ENCODE measurements at places on chromosomes 2 and 18.

DNA sequence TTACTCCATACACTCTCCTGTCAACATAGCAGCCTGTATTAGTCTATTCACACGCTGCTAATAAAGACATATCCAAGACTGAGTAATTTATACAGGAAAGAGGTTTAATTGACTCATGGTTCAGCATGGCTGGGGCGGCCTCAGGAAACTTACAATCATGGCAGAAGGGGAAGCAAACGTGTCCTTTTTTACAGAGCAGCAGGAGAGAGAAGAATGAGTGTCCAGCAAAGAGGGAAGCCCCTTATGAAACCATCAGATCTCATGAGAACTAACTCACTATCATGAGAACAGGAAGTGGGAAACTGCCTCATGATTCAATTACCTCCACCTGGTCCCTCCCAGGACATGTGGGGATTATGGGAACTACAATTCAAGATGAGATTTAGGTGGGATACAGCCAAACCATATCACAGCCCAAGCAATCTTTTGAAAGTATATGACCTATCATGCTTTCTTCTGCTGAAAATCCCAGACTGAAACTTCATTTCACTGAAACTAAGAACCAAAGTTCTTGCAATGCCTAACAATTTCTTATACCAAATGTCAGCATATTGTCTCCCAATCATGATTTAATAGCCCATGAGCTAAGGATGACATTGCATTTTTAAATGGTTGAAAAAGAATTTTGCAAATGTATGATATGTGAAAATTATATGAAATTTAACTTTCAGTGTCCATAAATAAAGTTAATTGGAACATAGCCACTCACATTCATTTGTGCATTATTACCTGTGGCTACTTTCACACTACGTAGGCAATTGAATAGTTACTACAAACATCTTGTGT, 686.8 kb upstream of the ZEB2 start:
- DNase-seq, result no peak

DNA sequence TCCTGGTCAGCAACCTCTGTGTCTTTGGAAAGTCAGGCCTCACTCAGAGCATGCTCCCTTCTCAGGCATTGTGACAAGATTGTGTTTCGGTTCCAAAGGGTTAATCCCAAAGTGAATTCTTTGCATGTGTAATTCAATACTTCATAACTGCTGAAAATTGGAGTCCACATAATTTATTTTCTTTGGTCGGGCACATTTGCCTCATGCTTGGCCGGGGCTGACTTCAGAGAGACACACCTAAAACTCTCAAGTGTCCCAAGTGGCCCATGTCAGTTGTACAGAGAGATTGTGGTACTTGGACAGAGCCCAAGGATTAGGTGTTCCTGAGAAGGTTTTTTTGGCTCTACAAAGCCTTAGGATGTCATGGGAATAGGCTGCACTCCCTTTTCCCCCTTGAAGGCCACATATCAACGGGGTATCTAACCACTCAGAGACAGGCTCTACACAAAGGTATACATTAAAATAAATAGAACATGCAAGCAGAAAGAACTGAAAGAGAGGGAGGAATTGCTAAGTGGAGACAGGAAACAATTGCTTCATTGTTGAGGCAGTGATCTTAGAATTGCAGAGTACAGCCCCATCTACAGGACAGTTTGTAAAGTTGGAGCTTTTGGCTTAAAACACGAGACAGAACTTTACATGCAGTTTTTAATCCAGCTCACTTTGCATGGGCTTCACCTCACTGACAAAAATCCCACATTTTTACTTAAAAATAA, 1232.3 kb upstream of the ZEB2 start:
- DNase-seq, result no peak

- no peak for DNase-seq
Measured at GRCh38 chr2:163453920-163454319, 281.9 kb downstream of the FIGN start.

GRCh38 chr2:132845339-132845738, 175.3 kb upstream of the LYPD1 start:
- DNase-seq, result no peak

DNA sequence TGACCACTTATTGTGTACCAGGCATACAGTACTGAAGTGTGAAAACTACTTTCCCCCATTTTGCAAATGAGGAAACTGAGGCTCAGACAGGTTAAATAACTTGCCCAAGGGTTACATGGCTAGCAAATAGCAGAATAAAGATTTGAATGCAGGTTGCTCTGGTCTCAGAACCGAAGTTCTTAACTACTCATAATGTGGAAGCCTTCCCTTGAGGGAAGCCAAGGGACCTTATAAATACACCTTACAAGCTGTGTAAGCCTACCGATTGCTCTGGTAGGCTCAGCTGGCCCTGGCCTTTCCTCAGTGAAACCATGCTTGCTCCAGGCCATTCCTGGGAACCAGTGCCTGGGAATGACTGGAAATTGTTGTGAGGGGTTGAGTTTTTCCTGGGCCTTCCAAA, 114.6 kb upstream of the CDCA7 start:
- no peak for DNase-seq

DNA sequence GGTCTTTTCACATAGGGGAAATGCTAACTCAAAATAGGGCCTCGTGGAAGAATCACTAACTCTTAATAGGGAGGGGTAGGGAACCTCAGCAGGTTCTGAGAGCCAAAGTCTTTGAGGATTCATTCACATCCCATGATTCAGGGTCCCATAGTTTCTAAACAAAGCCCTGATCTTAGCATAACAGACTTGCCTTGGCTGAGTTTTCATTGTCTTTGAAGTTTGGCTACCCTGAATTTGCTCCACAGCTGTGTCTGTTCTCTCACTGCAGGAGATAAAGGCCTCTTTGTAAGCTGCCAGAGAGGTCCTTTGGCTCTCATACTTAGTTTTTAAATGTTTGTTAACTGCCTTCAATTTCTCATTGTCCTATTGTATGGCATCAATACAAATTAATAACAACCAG, 54.5 kb downstream of the ZDBF2 start:
- no peak for DNase-seq

DNA sequence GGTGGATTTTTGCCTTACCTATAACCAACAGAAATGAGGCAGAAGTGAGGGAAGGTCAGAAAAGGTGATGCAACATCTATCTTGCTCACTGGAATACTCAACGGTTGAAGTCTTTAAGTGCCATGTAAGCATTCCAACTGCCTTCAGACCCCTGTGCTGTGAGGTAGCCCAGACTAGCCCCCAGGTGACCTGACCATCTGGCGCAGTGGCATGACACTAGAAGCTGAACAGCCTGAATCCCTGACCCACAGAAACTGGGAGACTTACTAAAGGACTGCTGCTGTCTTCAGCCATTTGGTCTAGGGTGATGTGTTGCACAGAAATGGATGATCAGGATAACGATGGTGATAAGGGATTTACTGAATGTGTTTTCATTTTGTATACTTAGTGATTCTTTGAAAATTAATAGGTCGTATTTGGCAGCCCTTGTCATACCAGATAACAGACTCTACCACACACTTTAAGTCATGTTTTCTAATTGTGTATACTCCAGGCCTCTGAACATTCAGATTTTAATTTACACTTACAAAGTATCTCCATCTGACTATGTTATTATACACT, 161.5 kb downstream of the STK39 start:
- no peak for DNase-seq

- DNase-seq, result no peak
Measured at GRCh38 chr18:56559044-56559443, 79.3 kb downstream of the TXNL1 start.

DNA sequence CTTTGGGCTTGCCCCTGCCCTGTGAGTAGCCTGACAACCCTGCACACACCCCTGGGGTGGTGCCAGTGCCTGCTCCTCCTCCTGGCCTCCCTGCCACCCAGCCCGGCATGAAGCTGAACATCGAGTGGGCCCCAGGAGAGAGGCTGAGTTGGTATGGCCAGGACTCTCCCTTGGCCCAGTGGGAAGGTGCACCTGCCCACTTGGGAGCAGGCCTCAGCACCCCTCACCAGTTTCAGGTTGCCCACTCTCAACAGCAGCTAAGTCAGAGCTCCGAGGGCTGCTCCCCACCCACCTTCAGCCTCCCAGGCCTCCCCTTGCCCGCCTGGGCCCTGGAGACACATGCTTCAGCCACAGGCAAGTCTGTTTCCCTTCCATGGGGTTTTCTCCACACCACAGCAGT, 203.1 kb downstream of the KLHL29 start:
- DNase-seq, result no peak

DNA sequence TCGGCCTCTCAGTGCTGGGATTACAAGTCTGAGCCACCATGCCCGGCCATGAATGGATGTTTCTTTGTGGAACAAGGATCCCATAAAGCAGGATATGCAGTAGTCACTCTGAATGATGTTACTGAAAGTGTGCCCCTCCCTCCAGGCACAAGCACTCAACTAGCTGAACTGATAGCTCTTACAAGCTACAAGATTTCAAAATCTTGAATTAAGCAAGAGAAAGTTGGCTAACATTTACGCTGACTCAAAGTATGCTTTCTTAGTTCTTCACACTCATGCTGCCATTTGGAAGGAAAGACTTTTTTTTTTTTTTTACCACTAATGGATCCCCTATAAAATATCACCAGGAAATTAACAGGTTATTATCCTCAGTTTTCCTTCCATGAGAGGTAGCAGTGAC, 549.0 kb upstream of the PKDCC start:
- DNase-seq, result no peak

DNA sequence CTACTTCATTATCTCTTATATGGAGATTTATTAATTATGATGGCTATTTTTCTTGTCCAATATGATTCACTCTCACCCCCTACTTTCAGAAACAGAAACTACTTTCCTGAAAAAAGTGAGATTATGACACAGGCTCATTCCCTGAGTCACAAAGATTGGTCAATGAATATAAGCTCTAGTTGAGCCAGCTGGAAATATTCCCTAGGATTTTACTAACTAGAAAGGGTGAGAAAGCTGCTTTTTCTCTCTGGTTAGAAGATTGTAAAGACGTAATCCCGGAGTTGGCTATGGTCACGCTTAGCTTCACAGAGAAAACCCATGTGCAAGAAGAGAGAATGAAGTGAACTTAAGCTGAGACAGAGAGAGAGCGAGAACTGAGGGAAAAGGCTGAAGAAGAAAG, 223.7 kb upstream of the SMAD7 start:
- no peak for DNase-seq

DNA sequence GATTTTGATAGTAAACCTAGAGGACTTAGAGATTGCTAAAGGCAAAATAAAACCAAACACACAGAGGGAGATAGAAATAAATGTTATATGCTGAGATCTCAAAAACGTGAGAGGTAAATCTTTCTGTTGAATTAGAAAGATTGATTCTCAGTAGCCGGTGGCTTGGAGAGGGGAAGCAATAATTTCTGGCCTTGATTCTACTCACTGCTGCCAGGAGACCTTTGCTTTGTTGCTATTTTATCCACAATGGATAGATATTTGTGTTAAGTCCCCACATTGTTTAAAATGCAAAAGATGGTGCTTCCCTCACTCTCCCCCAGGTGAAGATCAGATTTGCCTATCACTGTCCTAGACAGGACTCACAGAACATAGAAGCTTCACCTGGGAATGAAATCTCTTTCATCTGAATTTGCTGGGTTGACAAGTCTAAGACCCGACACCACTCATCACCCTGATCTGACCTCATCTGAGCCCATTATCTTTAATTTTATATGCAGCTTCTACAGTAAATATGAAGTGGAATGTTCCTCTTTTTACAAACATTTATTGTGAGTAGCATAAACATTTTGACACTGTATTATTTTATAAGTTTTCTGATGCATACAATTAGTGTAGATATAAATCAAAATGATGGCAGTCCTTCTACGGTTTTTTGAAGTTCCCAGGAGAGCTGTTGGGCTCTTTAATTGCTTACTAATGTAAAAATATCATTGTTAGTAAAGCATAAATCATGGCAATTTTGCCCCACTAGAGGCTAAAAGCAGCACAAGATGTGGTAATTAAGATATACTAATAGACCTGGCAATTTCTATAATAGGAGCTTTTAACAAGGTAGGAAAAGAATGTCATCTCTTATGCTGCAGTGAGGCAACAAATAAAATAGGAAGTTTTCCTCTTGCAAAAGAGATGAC, 149.7 kb downstream of the DCC start:
- DNase-seq, result no peak

GRCh38 chr2:15271941-15272542, 289.1 kb downstream of the NBAS start:
- DNase-seq, result no peak

GRCh38 chr2:29871541-29871940, 49.8 kb downstream of the ALK start:
- DNase-seq, result no peak

- DNase-seq, result no peak
Measured at GRCh38 chr2:203824057-203824456, 43.5 kb upstream of the CTLA4 start.

DNA sequence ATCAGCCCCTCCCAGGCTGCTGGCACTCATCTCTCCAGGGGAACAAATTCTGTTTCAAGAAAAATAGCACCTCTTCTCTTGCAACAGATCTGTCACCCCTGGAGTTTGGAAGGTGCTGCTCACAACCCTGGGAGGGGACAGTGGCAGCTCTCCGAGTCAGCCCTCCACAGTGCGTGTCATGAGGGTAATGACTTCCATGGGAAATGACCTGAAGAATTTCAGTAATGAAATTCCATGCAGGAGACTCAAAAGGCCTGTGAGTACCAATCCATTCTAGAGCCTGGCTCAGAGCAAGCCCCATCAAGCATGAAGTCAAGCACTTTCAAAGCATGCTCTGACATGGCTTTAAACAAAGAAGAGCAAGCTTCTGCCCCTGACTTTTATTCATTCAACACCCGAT, 276.3 kb upstream of the PARD3B start:
- DNase-seq, result no peak

DNA sequence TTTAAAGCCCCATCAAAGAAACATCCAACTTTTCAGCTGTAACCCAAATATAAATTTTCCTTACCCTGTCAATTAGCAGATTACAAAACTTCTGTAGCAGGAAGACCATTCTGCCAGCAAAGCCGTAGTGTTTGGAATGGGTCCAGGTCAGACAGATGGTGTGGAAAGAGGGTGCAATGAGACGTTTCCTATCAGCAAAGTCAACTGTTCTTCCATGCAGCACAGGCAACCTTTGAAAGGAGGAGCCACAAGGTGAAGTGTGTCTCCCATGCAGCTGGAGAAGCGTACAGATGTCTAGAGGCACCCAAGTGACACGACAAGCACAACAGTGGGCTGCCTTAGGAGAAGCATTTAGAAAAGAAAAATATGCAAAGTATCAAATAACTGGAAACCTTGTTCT, 83.7 kb downstream of the SP3 start:
- DNase-seq, result no peak

GRCh38 chr2:236558993-236559978, 10.3 kb upstream of the ACKR3 start:
- DNase-seq, result no peak

- no peak for DNase-seq
Measured at GRCh38 chr2:216695401-216695821, at the start of gene IGFBP5. Gene IGFBP5, minus strand, starts transcription at chr2:216695549. Its CDS starts 774 bp downstream, at chr2:216694775.

- no peak for DNase-seq
Measured at GRCh38 chr2:112876971-112877361, 34.0 kb upstream of the IL37 start.

DNA sequence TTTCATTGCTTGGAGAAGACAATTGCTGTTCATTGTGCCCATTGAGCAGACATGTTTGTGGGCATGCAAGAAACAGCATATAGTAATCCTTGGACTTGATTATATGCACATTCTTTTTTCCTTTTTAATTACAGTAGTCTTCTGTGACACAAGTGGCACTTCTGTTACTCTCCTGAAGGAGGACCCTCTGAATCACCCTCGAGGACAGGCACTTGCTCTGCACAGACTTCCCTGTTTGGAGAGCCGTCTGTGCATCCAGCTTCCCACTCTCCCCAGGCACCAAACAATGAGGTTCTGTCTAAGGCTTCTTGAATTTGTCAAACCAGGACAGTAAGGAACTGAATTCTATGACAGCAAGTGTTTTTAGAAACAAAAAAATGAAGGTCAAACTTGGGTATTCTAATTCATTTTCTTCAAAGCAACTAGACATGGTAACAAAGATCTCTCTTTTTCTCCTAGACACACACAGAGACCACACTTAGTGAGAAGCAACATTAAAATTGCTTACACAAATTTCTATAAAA, 844.6 kb upstream of the ID2 start:
- no peak for DNase-seq
